Neuronal stem cell (in vitro differentiated cells): ENCODE measurements at places on chromosomes 6 and 20.

- no peak overlapping the region for H3K4me3 ChIP-seq
- no peaks in the 10 kb centered on the region for H3K27me3 ChIP-seq
- DNase-seq, result no peak
- no peak overlapping the region for H3K27ac ChIP-seq
- H3K4me1 ChIP-seq, result peaks cover 12% of the 10 kb centered on the region
- H3K36me3 ChIP-seq, result no peaks in the 10 kb centered on the region
Measured at GRCh38 chr6:107715550-107716321, 108.4 kb downstream of the SCML4 start.

DNA sequence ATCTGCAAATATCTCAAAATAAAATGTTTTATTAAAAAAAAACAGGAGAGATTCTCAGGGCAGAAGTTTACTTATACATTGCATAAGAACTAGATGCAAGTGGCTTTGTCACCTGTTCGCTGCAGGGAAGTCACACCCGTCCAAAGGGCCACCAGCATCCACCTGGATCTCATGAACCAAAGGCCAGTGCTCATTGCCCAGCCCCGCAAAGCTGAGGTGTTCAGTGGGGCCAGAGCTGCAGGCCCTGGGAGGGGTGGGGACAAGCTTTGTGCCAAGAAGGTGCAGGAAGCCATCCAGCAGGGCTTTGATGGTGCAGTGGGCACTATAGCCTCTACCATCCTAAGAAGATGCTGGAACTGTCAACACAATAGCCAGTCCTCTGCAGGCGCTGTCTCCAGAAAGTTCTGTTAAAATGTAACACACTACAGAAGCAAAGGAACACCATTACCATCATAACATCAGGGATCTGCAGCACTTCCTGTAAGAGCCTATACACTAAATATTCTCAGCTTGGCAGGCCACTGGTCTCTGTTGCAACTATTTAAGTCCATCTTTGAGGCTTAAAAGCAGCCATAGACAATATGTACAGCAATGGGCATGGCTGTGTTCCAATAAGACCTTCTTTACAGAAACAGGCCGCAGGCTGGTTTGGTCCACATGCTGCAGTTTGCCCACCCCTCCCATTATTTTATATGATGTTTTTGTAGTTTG, 15.7 kb upstream of the CD93 start:
- H3K36me3 ChIP-seq, result no peaks in the 10 kb centered on the region
- H3K4me1 ChIP-seq, result no peaks in the 10 kb centered on the region
- no peak overlapping the region for H3K27ac ChIP-seq

GRCh38 chr20:60095456-60095855, 137.2 kb downstream of the CDH26 start:
- no peaks in the 10 kb centered on the region for H3K4me1 ChIP-seq
- no peak overlapping the region for H3K4me3 ChIP-seq
- no peak for DNase-seq
- H3K27me3 ChIP-seq, result no peaks in the 10 kb centered on the region
- H3K36me3 ChIP-seq, result no peaks in the 10 kb centered on the region

DNA sequence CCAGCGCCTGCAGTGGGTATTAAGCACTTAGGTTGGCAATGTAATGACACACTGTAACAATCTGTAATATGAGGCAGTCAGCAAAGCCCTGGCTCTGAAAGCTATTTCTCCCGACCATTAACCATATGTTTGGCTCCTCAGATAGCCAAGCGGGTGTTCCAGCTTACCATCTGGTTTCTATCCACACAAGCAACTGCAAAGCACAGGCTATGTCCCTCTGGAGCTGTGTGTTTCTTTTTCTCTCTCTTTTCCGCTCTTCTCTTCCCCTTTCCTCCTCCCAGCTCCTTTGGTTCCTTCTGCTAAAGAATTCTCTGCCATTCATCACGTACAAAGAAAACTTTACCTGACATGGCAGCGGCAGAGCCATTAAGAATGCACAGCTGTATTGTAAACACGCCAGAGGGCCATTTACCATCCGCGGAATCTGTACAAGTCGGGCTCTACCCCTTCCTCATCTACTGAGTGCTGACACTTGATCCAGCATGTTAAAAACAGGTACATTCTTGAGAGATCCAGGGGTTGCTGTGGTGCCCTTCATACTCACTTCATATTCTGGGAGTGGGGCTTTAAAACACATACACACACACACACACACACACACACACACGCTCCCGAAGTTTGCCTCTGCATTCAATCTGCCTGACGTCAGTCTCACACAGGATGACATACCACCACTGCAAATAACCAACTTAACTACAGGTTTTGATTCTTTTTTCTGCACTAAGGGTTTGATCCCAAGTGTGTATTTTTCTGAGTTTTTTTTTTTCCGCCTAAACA, 77.2 kb downstream of the BACH2 start:
- peak; percentile 43 for DNase-seq
- H3K4me1 ChIP-seq, result peaks cover 30% of the 10 kb centered on the region
- H3K4me3 ChIP-seq, result no peak overlapping the region
- no peaks in the 10 kb centered on the region for H3K27me3 ChIP-seq
